RCC 7860 (cell line): ENCODE measurements at places on chromosomes 5 and 9.

- no peak for DNase-seq
Observed at GRCh38 chr9:129930743-129931142, 95.5 kb downstream of the USP20 start.

DNA sequence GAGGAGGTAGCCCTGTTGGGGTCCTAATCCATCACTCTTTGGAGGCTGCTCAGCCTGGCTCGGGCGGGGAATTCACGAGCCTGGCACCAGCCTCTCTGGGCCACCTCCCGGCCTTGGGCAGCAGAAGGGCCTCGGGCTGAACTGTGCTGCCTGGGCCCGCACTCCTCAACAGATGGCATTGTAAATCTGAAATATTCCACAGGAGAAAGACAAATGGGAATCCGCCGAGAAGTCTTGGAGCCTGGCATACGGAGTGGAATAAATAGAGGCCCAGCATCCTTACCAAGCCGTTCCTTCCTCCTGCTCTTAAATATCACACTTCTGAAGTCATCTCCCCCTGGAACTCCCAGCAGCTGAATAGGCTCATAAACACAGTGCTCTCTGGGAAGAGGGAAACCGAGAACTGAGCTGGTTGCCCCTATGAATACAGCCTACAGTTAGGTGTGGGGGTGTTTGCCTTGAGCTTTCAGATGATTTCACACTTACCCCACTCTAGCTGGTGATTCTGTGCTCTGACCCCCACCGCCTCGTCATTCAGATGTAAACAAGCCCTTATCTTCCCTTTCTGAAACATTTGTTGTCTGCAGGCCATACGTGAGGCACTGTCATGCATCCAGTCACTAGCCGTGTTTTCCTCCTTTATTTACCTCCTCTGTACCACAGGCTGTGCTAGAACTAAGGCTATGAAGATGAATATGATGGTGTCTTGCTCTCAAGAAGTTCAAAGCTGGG is 455.0 kb upstream of the CLINT1 start:
- no peak for DNase-seq

DNA sequence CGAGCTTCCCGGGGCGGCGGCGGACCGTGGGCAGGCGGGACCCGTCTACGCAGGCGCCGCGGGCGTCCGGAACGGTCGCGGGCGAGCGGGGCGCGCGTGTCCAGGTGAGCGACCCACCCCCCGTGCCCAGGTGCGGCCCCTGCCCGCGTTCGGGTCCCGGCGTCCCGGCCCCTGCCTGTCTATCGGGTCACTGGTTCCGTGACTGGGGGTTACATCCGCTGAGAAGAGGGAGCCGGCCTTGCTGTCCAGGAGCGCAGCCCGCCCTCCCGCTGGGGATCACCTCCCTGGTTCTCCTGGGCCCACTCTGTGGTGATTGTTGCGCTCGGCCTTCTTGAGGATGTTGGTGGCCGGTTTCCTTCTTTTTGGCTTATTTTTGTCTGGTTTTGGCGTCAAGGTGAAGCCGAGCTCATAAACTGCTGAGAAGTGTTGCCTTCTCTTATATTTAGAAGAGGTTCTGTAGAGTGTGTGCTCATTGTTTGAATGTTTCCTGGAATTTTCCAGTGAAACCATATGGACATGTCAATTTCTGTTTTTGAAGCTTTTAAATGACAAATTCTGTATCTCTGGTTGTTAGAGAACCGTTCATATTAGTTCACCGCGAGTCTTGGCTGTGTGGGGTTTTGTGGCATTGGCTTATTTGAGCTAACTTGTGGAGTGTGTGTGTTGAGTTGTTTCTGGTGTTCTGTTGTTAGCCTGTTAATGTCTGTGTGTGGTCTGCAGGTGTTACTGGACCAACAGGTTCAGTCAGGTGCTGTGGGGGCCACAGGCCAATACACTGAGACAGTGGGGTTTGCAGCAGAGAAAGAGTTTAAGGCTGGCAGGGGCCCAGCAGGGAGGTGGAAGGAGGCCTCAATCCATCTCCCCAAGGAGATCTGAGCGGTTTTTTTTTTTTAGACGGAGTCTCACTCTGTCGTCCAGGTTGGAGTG is 621 bp downstream of the CEP72 start:
- DNase-seq: no peak

GRCh38 chr9:94950579-94951323 is 224.3 kb downstream of the AOPEP start:
- DNase-seq: no peak

DNA sequence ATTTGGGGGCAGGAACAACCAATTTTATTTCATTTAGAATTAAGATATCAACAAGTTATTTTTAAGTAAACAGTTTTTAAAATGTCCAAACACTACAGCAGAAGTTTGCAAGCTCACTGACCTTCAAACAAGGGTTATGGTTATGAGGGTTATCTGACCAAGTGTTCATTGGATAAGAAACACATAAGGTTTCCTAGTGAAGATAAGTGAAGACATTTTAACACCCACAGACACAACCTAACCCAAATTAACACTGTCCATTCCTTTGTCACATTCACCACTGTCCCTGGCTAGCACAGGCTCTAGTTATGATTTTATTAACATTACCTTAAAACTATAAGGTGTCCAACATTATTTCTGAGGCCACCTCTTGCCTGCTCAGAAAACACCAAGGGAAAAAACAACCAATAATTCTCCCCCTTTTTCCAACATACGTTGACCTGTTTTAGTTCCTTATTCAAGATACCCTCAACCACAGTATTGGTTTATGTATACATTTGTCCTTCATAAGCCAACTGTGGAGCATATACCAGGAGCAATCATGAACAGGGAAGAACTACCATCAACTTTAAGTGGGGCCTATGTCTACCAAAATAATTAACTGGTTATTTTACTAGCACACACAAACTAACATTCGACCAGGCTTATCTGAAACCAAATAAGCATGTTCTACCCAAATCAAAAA is 4.0 kb downstream of the ETF1 start:
- no peak for DNase-seq

DNA sequence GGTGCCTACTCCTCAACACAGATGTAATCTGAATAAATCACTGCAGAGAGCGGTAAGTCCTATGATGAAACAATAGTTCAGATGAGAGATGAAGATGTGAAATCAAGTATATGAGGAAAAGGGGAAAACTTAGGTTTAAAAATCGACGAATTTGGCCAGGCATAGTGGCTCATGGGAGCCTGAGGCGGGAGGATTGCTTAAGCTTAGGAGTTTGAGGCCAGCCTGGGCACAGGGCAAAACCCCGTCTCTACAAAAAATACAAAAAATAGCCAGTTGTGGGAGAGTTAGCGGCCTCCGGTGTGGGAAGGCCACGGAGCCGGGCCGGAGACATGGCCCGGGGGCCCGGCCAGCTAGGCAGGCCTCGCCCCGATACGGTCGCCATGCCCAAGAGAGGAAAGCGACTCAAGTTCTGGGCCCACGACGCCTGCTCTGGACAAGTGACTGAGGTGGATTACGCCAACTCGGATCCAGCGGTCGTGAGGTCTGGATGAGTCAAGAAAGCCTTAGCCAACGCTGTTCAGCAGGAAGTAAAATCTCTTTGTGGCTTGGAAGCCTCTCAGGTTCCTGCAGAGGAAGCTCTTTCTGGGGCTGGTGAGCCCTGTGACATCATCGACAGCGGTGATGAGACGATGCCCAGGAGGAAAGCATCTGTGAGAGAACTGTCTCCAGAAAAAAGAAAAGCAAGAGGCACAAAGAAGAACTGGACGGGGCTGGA is 62.8 kb upstream of the SUB1 start:
- DNase-seq: peak; percentile 77

GRCh38 chr5:81629986-81630385 is 120.9 kb downstream of the SSBP2 start:
- no peak for DNase-seq

GRCh38 chr5:84382363-84383295 is 2.1 kb downstream of the EDIL3 start:
- peak; percentile 51 for DNase-seq

DNA sequence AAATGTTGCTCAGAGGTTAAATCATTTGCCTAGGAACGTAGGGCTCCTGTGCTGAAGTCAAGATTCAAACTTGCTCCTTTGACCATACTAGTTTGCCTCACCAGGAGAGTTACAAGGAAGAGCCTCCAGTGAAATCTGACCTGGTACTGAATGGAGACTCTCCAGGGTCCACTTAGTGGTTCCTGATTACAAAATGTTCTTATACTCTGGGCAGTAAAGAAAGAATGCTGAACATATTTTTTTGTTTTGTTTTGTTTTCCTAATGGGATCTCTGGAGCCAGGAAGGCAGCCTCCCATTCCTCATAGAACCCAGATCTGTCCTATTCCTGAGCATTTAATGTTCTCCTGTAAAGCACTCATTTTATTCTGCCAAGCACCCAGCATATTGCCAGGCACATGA is 256.5 kb upstream of the CLINT1 start:
- no peak for DNase-seq

- no peak for DNase-seq
Observed at GRCh38 chr9:122396614-122397148, 25.9 kb downstream of the PTGS1 start.

DNA sequence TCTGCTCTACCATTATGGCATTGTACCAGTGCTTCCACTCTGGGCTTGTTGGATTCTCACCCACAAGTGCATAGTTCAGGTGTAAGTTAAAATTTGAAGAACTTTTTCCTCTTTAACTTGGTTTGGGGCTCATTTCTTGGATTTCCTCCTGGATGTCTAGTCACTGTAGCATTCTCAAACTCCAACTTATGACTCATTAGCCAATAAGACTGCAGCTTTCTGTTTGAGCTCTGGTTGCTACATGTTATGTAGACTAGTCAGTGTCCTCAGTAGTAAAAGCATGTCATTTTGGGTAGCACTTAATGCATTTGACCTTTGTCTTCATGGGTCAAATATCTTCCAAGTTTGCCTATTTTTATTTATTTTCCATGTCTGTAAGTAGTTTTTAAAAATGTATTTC is 790.8 kb downstream of the BRINP1 start:
- peak; percentile 87 for DNase-seq

DNA sequence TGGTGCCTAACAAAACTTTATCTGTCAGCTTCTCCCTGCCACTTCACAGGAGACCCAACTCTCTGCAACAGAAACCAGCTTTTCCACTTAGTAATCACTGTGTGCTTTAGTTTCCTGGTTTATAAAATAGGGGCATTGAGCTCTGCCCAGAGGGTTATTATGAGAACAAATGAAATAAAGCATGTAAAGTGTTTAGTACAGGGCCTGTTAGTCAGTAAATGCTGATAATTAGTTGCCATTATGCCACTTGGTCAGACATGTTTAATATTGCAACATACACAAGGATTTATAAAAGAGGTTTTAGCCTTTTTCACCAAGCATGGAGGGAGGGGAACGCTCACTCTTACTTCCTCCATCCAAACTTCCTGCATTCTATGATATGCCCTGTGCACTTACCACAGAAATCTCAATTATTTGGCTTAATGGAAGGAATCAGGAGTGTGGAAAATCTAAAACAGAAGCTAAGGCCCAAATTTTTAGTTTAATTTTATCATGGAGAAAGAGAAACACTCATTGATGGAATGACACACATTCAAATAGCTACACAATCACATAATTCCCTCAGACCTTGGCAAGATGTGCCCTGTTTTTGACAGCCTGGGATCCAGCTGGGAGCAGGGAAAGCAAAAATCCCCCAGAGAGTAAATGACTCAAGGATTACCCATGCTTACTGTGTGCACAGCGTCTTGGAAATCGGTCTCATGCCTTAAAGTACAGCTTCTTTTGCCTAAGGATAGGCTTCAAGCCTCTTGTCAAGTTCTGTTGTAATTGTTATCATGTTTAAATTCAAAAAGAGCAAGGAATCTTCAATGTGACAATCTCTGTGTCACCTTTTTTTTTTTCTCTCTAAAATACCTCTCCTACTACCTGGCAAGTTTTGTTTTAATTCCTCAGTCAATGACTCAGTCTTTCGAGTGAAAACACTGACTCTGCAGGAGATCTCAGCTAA is 34.0 kb downstream of the ZNF474 start:
- peak; percentile 87 for DNase-seq

GRCh38 chr5:109788596-109788995 is 98.9 kb downstream of the MAN2A1 start:
- DNase-seq: no peak

DNA sequence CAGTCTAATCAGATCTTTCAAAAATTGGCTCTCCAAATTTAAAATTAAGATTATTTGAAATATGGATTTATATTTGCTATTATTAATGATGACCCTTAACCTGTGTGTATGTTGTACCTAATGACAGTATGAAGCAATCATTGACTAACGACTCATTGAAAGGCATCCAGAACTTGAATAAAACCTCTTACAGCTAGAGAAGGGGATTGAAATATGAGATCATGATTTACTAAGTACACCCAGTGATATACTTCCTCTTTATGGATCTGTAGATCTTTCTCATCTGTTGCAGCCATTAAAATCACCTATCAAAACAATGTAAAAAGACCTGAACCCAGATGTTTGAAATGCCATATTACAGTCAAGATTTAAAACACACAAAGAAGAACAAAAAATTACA is 126.5 kb downstream of the RPS23 start:
- DNase-seq: peak; percentile 13

GRCh38 chr5:91179018-91179417 is 204.1 kb downstream of the ARRDC3 start:
- no peak for DNase-seq

DNA sequence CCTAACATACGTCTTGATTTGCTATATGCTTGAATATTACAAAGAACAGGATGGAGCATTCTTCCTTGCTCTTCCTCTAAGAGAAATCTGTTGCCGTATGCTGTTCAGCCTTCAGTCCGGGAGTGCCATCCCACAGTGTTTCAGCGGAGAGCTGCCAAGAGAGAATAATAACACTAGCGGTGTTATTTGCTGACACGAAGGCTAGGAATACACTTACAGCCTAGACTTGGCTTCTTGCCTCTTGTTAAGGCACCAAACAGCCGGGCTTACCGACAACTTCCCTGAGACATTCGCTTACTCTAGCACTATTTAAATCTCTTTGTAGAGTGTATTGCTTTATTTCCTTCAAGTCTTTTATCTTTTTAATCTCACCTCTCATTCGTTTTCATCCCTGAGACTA is 31.4 kb downstream of the KCTD16 start:
- no peak for DNase-seq

DNA sequence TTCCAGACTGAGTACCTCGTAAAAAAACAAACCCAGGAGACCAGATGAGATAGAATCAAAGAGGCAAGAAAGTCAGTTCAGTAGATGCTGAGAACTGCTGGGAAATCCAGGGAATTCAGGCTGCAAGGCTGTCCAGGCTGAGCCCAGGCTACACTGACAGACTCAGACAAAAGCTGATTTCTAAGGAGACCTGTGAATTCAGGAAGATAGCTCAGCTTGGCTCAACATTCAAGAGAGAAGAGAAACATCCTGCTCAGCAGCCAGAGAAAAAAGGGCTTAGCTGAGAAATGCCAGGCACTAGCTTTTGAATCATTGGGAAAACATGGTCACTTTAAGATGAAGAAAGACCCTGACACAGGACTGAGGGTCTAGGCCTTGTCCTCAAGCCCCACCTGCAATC is 118.2 kb upstream of the SLC44A1 start:
- DNase-seq: no peak

GRCh38 chr9:738209-738915 is 103.1 kb upstream of the DMRT1 start:
- peak; percentile 87 for DNase-seq

GRCh38 chr9:928363-929042 is 48.0 kb upstream of the DMRT3 start:
- DNase-seq: peak; percentile 23
